Memory B cell (primary cell): ENCODE measurements at places on chromosomes 2 and 18.

GRCh38 chr18:8056723-8057122, 489.6 kb downstream of the PTPRM start:
- DNase-seq, result no peak

DNA sequence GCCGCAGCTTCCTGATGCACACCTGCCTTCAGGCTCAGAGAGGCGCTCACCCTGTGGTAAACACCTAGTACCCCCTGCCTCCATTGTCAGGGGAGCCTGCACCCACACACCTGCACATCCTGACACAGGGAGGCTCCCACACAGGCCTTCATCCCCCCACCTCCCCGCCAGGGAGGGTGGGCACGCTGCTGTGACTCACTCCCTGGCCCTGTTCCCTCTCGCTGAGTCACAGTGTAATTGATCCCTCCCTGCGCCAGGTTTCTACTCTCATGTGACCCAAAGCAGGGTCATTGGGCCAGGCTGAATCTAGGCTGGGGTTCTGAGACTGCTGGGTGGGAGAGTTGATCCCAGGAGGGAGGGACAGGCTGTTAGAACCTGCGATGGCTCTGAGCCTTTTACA, 8.5 kb upstream of the CELF4 start:
- DNase-seq, result no peak

DNA sequence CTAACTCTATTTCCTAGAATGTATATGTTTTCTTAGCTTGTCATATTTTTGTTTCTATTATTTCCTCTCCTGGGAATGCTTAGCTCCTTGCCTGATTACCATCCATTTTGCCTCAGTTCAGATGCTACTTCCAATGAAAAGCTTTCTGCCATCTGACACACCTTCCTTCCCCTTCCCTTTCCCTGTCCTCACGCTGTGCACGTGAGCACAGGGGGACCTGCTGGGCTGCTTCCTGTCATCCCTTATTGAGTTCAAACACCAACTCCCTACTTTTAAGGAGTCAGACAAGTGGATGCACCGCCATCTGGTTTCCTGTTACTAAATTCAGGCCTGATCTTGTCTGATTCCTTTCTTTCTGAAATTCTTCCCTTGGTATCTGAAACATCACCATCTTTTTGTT, 2.4 kb upstream of the INO80C start:
- no peak for DNase-seq

DNA sequence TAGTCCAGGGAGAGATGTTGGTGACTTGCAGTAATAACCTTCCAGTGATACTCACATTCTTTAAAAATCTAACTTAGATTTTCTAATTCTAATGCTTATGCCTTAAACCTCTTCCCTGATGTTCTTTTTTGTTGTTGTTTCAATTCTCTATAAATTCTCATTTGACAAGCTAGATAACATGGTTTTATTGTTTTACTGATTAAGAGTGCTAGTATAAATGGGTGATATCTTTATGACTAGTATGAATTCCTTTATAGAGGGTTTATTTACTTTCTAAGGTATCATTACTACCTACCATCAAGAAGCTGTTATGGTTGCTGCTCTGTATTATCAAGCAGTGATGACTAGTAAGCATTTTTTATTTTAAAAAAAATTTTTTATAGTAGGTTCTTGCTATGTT, 35.0 kb downstream of the ACVR2A start:
- no peak for DNase-seq

DNA sequence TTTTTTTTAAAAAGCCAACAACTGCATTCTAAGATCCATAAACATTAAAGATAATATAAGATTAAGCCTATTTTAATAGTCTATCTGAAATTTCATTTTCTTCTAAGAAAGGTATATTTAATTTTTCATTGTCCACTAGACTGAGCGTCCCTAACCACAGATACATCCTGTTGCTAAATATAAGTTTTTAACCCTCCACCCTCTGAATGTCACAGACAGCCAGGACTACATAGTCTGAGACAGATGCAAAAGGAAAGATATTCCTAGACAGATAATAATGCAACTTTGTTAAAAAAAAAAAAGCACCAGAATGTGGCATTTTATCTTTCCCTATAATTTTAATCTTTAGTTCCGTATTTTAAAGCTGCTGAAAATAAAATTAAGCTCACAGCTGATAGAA, 114.6 kb downstream of the ZEB2 start:
- no peak for DNase-seq

- no peak for DNase-seq
These were observed 145.5 kb downstream of the ZNF236 start for GRCh38 chr18:76967721-76968472.

DNA sequence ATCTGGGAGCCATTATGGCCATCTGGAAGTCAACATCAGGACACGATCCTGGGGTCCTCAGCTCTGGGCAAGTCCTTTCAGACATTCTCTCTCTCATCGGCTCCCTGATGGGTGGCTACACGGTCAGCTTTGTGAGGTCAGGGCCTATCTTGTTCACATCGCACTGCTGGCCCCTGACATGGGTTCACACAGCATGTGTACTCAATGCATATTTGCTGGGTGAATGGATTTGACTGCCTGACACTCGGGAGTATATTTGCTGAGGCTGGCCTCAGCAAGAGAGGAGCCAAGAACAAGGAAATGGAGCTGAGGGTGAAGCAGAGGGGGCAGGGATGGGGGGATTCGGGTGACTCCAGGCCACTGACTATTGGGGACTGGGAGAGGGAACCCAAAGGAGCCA, 50.5 kb downstream of the SLC4A5 start:
- no peak for DNase-seq

DNA sequence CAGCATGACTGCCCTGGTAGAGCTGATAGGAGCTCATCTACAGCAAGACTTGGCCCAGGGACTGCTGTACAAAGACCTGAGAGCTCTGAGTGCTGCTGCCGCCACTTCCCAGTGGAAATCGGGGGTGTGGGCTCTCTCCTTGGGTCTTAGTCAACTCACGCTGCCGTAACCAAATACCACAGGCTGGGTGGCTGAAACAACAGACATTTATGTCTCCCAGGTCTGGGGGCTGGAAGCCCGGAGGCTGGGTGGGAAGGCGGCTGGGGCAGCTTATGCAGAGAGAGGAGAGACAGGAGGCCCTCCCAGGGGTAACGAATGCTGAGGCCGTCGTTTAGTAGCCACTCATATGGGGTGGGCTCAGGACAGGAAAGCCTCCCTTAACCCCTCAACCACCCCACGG, 15.4 kb upstream of the MAL start:
- DNase-seq, result no peak

DNA sequence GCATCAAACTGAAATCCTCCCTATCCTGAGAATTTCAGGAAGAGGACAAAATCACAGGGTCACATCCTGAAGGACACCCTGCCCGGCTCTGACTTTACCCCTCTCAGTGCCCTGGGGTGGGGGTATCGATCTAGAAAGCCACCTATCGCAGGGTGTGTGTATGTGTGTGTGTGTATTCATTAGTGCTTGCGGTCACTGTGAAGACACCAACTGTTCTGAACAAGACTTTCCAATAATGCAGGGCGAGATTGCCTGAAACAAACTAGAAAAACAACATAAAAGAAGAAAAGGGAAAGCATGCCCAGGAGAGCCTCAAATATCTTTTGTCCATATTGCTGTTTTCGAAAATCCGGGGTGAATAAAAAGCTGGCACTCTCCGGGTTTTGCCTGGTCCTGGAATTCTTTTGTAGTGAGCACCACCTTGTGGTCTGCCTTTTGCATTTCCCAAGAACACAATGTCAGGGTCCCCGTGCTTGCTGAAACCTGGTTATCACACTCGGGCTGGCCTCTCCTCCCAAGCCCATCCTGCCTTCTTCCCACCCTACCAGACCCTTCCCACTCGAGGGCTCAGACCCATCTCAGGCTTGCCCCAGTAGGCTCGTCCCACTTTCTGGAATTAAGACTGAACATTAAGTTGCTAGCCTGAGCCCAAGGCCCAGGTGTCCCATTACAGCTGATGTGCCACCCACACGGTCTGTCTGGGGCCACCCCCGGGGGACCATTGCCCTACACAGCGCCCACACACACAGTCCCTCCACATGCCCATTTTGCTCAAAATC, 25.0 kb upstream of the COPS8 start:
- DNase-seq, result no peak

GRCh38 chr18:57081899-57082298, 65.0 kb upstream of the BOD1L2 start:
- DNase-seq, result no peak

DNA sequence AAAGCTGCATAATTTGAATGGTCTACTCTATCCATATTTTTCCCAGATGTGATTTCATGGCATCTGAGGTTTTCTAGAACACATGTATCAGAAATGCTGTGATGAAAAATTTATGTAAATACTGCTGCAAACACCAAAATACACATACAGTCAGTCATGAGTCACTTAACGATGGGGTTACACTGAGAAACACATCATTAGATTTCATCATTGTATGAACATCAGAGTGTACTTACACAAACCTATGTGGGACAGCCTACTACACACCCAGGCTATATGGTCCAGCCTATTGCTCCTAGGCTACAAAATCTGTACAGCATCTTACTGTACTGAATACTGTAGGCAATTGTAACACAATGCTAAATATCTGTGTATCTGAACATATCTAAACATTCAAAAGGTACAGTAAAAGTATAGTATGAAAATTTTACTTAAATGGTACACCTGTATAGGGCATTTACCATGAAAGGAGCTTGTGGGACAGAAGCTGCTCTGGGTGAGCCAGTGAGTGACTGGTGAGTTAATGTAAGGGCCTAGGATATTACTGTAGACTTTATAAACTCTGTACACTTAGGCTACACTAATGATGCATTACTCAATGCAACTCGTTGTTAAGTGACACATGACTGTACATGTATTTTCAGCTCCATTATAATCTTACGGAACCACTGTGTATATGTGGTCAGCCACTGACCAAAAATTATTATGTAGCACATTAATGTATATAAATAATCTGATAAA, 33.5 kb downstream of the PNO1 start:
- no peak for DNase-seq

DNA sequence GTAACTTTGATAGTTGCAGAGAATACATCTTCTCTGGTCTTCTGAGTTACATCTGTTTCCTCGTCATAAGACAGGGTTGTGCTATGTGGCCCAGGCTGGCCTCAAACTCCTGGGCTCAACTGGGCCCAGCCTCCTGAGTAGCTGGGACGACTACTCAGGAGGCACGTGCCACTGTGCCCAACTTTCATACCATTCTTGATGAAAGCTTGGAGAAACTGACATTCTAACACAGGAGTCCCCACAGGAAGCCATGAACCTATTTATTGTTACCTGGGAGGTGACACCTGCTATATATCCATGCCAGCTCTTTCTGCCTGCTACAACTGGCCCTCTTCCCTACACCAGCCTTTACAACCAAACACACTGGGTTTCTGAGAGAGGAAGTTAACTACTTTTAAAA, 19.1 kb downstream of the EIF2AK3 start:
- DNase-seq, result no peak

- DNase-seq, result no peak
These were observed 973.8 kb upstream of the CELF4 start for GRCh38 chr18:38539371-38539770.

- DNase-seq, result no peak
These were observed 856 bp upstream of the PLA2R1 start for GRCh38 chr2:160063271-160063670.

DNA sequence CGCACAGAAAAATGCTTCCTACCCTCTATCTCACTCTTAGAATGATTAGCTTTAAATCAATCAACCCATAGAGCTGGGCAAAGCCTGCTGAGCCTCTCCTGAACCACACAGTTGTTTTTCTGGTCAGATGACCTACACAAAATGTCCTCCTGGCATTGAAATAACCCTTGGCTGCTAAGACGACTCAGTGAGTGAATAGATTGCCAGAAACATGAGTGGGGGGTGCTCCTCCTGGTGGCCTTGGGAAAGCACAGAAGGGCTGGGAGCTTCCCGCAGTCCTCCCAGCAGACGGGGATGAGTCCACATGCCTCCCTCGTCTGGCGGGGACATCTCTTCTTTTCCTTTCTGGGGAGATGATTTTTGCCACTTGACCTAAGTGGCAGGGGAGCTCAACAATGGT, 14.9 kb downstream of the MAL start:
- DNase-seq, result no peak

- no peak for DNase-seq
These were observed 690.4 kb upstream of the NRXN1 start for GRCh38 chr2:51722311-51722710.

GRCh38 chr18:41928581-41928980, 26.5 kb upstream of the PIK3C3 start:
- DNase-seq, result no peak

DNA sequence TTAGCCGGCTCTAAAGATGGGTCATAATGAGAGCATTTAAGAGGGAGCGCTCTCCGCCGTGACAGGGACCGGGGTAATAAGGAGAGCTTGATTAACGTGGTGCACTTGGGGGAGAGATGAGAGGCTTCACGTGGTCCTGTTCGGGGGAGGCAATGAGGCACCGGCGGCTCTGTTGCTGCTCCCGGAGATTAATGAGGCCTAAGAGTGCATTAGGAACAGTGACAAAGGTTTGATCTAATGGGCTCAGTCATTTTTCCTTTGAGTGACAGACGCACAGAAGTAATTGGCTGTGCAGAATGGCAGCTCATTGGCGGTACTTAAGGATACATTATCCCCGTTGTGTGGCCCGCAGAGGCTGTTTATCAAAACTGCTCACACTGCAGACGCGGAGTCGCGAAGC, 250.7 kb downstream of the GBX2 start:
- DNase-seq, result no peak

DNA sequence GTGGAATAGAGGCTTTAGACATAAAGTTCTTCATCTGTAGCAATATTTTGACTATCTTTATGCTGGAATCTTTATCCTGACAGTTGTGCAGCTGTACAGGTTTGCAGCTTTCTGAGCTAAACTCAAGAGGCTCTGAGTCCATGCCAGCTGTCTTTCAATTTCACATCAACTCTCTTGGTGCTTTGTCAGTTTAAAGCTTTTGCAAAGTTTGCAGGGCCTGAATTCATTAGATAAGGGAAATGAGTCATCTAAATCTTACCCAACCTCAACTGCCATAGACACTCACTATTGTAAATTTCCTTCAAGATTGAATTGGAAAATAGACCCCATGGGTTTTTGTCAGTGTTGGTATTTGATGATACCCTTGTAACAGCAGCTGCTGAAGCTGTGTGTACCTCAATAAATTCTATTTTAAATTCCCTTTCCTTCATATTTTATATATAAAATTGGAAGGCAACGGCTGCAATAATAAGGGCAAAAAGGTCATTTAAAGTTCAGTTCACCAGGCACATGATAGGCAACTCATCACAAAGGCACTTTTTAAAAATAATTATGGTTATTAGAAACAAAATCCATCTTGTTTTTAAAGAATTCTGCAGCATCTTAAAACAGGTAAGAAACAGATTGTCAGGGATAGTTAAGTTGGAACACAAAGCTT, 169.9 kb upstream of the SLC39A10 start:
- DNase-seq, result no peak

- no peak for DNase-seq
These were observed 377.9 kb upstream of the RAB12 start for GRCh38 chr18:8231316-8231715.
